ENCODE measurements at places on chromosomes 7 and 10.

DNA sequence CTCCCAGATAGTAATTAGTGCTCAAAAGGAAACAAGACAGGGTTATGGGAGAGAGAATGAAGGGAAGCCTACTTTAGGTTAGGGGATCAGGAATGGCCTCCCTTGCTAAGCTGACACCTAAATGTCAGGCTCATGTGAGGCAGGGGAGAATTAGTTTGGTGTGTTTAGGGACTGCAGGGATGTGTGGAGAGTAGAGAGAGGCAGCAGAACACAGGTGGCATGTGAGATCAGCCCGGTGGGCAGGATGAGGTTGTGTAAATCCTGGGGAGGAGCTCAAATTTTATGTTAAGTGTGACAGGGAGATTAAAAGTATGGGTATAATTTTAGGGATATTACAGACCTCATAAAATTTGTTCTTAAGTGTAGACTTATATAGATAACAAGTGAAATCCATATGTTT, 56.2 kb upstream of the ZNF438 start:
- DNase-seq = no peak

GRCh38 chr7:142528608-142529408, 220.5 kb upstream of the PRSS1 start:
- peak; percentile 44 for DNase-seq

- DNase-seq = no peak
Observed at GRCh38 chr10:97564776-97565175, 7.8 kb upstream of the ANKRD2 start.

DNA sequence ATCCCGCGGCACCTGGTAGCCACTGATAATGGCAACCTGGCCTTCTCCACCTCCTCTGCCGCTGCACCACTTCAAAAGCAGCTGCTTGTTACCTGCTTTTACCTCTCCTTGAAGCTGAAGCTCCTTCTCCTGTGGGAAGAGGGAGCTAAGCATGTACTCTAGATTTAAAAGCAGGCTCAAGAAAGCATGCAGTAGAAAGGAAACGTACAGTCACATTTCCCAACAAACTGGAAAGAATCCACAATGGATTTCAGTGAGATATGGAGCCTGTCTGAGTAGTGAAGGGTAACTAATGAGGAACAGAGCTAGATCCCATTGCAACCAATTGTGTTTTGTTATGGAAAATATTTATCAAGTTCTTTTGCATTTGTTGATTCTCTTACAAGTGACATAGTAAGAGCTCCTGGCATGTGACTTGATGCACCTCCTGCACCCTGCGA, 457.4 kb upstream of the GALNT17 start:
- no peak for DNase-seq

DNA sequence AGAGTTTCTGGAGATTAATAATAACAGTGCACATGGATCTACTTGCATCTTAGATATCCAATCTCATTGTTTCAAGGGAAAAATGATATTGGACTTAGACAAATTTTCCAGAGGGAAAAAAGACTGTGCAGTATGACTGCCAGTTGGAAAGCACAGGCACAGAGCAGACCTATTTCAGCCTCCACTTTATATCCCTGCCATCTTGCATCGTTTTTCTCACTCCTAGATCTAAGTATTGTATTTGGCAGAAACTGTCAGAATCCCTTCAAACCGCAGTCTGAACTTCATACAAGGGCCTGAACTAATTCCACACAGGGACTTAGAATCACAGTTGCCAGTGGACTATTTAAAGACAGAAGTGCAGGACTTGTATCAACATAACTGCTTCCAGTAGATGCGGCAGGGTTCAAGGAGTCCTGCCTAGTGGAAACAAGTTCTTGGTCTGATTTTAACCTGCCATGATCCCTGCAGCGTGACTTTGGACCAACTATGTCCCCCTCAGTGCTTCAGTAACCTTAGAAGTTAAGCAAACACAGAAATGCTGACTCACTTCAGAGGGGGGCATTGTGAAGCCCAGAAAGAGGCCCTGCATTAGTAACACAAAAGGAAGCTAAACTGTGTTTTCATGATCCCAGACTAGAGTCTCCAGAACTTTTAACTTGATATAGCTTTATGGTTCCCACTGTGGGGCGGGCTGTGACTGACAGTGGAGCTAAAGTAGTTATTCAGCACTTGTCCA, 95.7 kb upstream of the PALS2 start:
- peak; percentile 57 for DNase-seq

- DNase-seq = no peak
Observed at GRCh38 chr7:137978464-137979237, 23.2 kb downstream of the CREB3L2 start.

DNA sequence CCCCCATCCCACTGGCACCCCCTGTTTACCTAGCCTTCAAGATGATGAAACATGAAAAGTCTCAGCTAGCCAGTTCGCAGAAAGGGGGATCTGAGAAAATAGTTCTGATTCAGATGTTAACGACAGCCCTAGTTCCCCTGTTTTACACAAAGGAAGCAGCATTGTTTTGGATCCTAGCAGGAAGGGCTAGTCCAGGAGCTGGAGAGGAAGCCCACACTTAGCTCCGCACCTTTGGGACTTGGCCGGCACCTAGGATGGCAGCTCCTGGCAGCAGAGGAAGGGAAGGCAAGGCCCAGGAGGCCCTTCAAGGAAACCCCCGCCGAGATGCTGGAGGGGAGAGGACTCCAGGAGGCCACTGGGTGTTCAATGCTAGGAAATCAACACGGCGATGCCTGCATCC, 29.0 kb upstream of the MGMT start:
- no peak for DNase-seq

- peak; percentile 55 for DNase-seq
Observed at GRCh38 chr10:6173203-6173602, 29.5 kb upstream of the PFKFB3 start.

GRCh38 chr10:68756246-68756645, 35.2 kb downstream of the CCAR1 start:
- no peak for DNase-seq

GRCh38 chr10:116197946-116198675, 74.9 kb downstream of the GFRA1 start:
- no peak for DNase-seq

- DNase-seq = no peak
Observed at GRCh38 chr10:34522546-34522945, 292.6 kb downstream of the PARD3 start.

DNA sequence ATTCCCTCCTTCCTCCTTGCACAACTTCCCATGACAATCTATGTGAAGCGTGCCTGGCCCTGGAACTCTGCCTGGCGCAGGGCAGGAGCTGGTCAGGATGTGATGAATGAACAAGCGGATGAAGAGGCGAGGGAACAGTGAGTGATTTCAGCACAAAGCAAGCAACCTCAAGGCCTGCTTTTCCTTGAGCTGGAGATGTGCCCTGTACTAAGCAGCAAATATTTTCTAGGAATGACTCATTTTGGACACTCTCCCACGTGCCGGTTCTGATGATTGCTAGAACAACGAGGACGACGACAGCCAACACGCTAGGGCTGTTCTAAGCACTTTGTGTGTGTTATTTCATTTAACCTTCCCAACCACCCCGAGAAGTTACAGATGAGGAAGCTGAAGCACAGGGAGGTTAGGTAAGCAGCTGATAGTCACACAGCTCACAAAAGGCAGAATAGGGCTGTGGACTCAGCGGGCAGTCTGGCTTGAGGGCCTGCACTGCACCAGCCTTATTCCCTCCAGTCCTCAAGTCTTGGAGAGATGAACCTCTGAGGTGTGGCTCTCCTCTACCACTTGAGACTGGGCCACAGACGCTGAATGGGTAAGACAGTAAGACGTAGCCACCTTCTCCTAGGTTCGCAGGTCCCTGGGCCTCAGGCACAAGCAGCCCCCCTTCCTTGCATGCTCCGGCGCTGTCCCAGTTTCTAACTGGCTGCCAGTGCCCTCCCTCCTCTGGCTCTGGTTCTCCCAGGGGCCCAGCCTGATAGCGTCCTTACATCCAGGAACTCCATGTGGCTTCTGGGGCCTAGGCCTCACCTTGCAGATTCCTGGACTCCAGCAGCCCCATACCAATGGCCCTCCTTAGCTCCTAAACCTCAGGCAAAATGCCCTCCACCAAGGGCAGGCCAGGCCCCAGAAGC, 59.0 kb downstream of the YKT6 start:
- DNase-seq = no peak

GRCh38 chr10:86372784-86373239, 6.2 kb upstream of the GRID1 start:
- DNase-seq = no peak

GRCh38 chr10:95537542-95537927, 23.6 kb downstream of the SORBS1 start:
- DNase-seq = no peak

DNA sequence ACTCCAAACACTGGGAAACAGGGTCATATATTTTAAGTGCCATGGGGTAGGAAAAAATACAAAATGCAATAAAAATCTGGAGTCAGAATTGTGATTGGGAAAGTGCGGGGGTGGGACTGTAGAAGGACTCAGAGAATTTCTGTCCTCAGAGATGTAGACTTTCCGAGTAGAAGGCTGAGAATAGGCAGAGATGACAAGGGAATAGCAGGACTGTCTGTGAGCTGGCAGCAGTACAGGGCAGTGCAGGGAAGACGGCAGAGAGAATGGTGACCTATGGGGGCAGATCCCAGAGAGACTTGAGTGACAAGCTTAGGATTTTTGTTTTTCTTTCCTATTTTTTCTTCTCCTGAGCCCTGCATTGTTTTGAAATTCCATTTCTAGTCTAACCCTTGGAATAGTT, 127.6 kb downstream of the SLC16A9 start:
- DNase-seq = no peak

DNA sequence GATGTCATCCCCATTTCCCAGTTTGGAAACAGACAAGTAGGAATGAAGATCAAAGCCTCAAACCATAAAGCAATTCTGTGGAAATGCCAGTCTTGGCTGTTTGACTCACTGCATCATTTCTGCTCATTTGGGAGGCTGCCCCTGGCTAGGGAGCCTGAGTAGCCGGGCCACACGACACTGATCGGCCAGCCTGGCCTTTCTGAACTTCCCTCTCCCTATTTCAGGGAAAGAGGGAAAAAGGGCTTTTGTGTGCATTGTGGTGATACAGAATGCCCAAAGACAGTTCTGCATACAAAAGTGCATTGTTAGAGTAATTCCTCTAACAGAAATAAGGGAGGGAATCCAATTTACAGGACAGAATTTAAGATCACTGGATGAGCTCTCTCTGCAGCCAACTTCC, 41.7 kb upstream of the OPALIN start:
- no peak for DNase-seq

DNA sequence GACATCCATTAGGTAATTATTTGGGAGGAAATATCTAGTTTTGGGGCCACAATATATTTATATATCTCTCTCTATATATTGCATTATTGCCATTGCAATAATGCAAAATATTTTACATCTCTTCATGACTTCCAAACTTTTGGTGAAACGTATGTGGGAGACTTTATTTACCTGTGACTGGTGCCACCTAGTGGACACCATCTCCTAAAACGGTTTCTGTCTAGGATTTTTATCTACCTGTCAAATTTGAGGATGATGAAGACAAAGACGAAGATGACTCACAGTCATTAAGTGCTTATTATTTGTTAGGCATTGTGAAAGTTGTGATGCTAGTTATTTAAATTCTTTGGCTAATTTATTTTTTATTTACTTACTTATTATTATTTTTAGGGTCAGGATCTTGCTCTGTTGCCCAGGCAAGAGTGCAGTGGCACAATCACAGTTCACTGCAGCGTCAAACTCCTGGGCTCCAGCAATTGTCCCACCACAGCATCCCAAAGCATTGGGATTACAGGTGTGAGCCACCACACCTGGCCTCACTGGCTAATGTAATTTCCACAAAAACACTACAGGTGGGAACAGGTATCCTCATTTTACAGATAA, 18.7 kb upstream of the CBLL1 start:
- DNase-seq = no peak

DNA sequence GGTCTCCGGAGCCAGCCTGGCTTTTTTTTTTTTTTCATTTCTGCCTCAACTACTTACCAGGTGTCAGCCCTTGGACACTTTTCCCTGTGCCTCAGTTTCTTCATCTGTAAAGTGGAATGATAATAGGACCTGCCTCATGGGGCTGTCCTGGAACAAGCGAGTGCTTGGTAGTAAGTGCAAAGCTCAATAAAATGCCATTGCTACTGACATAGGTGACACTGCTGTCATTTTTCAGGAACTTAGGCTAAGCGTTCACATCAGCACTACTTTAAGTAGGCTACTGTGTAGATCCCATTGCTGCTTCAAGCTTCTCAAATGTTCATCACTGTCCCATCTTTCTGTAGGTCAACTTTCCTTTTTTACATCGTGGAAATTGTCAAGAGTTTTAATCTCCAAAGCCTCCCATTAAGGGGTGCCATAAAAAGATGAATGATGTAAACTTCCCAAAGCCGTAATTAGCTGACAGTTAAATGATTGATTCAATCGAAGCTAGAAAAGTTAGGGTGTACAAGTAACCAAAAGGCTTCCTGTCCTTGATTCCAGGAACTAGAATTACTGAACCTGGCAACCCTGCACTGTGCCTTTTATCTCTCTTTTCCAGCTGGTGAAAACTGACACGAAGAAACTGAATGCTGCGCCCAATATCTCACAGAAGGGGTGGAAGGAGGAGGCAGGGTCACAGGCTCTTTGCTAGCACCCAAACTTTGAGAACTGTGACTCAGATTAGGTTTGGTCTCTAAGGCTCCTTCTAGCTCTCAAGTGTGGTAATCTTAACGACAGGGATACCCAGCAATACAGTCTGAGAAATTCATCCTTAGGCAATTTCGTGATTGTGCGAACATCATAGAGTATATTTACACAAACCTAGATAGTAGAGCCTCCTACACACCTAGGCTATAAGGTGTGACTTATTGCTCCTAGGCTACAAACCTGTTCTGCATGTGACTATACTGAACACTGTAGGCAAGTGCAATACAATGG, 861 bp upstream of the USP6NL start:
- no peak for DNase-seq

GRCh38 chr7:90594751-90595317, 1.3 kb upstream of the CDK14 start:
- peak; percentile 31 for DNase-seq

DNA sequence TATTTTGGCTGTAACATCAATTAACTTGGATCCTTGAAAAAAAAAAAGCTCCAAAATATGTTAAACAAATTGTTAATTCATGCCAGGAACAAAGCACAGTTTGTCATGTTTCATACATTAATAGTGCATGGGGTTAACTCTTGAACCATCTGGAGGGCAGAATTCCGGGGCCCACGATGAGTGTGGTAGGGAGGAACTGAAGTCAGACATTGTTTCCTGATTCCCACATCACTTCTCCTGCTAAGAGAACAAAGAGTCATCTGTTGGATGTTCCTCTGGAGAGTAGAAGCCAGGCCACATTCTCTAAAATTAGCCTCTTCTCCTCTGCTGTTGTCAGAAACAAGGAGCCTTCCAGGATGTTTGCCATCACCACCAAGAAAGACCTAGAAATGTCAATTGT, 54.6 kb downstream of the TMEM178B start:
- DNase-seq = no peak

- no peak for DNase-seq
Observed at GRCh38 chr7:74149603-74150002, 24.6 kb upstream of the EIF4H start.

DNA sequence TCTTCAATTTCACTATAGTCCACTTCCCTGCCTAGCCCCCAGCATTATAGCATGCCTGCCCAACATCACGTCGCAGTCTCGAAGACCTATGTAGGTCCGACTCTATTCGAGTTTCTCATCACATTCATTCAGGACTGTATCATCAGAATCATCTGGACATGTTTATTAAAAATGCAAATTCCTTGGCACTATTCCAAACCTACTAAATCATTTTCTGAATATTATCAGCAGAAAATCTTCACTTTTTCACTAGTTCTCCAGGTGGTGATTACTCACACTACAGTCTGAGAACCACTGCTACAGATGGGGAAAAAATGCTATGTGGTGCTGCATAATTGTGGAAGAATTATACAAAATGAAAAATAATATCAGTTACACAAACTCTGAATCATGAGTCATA, 29.3 kb upstream of the ETV1 start:
- DNase-seq = no peak
